Heart left ventricle (tissue), 16 donors: ENCODE measurements at places on chromosomes 6 and 20. TPM values are rescaled to one million over a fixed set of nuclear protein-coding genes. Genes with fewer than 3 reads are reported as not detected.

DNA sequence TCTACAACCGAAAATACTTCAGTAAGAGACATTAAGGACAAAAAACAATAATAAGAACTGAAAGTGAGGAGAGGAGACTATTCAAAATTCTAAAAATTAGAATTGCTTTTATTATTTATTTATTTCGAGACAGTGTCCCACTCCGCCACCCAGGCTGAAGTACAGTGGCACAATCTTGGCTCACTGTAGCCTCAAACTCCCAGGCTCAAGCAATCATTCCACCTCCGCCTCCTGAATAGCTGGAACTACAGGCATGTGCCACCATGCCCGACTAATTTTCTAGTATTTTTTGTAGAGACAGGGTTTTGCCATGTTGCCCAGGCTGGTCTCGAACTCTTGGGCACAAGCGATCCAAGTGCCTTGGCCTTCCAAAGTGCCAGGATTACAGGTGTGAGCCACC is 123.1 kb downstream of the RNGTT start:
- no peaks in the 10 kb centered on the region for H3K36me3 ChIP-seq
- no peaks in the 10 kb centered on the region for H3K27me3 ChIP-seq
- no peak for DNase-seq
- H3K27ac ChIP-seq = no peak overlapping the region
- H3K4me3 ChIP-seq = no peak overlapping the region
- H3K4me1 ChIP-seq = no peaks in the 10 kb centered on the region

- no peak for DNase-seq
- H3K36me3 ChIP-seq = no peaks in the 10 kb centered on the region
- no peaks in the 10 kb centered on the region for H3K27me3 ChIP-seq
- H3K4me1 ChIP-seq = no peaks in the 10 kb centered on the region
- no peak overlapping the region for H3K27ac ChIP-seq
- no peak overlapping the region for H3K4me3 ChIP-seq
Measured at GRCh38 chr20:14915356-14915755, 577.9 kb upstream of the FLRT3 start.

- H3K36me3 ChIP-seq = no peaks in the 10 kb centered on the region
- H3K27me3 ChIP-seq = no peaks in the 10 kb centered on the region
- no peak for DNase-seq
- H3K4me3 ChIP-seq = no peak overlapping the region
- no peak overlapping the region for H3K27ac ChIP-seq
Measured at GRCh38 chr6:90326404-90327057, 29.9 kb upstream of the BACH2 start.

DNA sequence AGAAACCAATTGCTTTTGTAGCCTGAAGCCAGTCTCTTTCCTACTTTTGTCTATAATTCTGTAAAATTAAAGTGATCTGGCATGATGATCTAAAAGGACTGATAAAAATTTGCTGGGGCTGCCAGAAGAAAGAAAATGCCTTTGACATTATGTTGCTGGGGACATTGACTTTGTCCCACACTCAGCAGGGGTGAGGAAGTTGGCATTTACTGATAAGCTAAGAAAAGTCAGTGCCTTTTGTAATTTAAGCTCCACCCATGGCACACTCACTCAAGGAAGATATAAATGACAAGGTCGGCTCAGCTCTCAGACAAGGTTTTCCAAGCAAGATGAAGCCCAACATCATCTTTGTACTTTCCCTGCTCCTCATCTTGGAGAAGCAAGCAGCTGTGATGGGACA is at the start of gene SEMG1:
Gene SEMG1, plus strand, starts transcription at position 309 of the 400 bp plus-strand sequence. Its CDS starts 21 bp downstream, at position 330.
- peaks cover 12% of the 10 kb centered on the region for H3K27me3 ChIP-seq
- no peak within 1 kb of the TSS for H3K4me3 ChIP-seq
- H3K27ac ChIP-seq = no peak within 1 kb of the TSS
- no peaks in the 10 kb centered on the region for H3K36me3 ChIP-seq

DNA sequence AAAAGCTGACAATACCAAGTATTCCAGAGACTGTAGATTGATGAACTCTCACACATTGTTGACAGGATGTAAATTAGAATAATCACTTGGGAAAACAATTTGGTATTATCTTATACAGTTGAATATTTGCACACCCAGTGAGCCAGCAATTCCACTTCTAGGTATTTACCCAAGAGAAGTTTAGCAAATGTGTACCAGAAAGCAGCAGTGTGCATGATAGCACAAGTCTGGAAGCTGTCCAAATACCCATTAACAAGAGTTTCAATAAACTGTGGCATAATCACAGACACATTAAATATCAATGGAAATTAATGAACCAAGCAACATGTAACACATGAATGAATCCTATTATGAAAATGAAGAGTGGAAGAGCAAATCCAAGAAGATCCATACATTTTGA is 233.6 kb downstream of the TPBG start:
- H3K27me3 ChIP-seq = no peaks in the 10 kb centered on the region
- no peak overlapping the region for H3K4me3 ChIP-seq
- no peaks in the 10 kb centered on the region for H3K36me3 ChIP-seq
- no peak overlapping the region for H3K27ac ChIP-seq
- DNase-seq = no peak

GRCh38 chr6:96899019-96899418 is 1.3 kb upstream of the NDUFAF4 start:
- no peak for DNase-seq
- peaks cover 3% of the 10 kb centered on the region for H3K4me1 ChIP-seq
- H3K4me3 ChIP-seq = peak overlapping the region; percentile 93

DNA sequence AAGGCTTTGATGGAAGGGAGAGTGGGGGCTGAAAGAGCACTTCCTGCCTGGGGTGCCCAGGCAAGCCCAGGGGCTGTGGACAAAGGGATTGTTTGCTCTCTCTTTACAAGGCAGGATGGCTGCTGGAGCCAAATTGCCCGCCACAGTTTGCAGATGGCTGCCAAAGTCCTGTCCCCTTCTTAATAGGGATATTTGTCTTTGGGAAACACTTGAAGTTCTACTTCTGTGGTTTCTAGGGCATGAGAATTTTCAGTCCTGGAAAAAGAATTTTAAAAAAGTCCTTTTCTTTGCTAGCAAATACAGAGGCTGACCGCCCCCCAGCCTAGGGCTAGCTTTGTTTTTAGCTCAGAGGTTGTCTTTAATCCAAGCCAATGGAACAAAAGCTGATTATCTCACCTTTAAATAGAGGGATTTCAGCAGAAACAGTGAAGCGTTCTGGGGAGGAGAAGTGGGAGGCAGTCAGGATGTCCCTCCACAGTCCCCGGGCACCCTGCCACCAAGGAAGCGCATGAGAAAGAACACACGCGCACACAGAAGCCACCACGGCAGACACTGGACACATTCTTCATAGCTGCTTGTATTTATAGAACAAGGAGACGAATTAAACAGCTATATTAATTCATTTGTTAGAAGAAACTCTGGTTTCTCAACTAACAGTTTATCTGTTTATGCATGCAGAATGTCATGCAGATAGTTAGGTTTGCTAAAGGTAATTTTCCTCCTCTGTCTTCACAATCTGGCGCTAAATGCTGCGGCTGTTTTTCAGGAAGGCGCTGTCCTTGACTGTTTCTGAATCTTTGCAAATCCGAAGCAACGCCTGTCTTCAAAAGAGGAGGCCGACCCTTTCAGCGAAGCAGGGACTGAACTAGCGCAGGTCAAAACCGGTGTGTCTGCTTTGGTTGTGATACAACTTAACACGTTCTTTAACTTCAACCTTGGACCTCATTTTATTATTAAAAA is 736.9 kb downstream of the QKI start:
- no peak overlapping the region for H3K4me3 ChIP-seq
- peaks cover 21% of the 10 kb centered on the region for H3K4me1 ChIP-seq
- H3K27ac ChIP-seq = peak overlapping the region; percentile 78
- no peaks in the 10 kb centered on the region for H3K27me3 ChIP-seq
- DNase-seq = no peak
- H3K36me3 ChIP-seq = no peaks in the 10 kb centered on the region

GRCh38 chr6:157328108-157328692 is 4.9 kb upstream of the TMEM242 start:
- peaks cover 33% of the 10 kb centered on the region for H3K4me1 ChIP-seq
- H3K4me3 ChIP-seq = no peak overlapping the region
- no peaks in the 10 kb centered on the region for H3K36me3 ChIP-seq
- peak overlapping the region; percentile 84 for H3K27ac ChIP-seq

- H3K27me3 ChIP-seq = peaks cover 16% of the 10 kb centered on the region
- H3K36me3 ChIP-seq = no peaks in the 10 kb centered on the region
- H3K4me1 ChIP-seq = no peaks in the 10 kb centered on the region
- H3K27ac ChIP-seq = no peak overlapping the region
- no peak for DNase-seq
Measured at GRCh38 chr6:28606424-28607391, 81.0 kb downstream of the GPX5 start.

DNA sequence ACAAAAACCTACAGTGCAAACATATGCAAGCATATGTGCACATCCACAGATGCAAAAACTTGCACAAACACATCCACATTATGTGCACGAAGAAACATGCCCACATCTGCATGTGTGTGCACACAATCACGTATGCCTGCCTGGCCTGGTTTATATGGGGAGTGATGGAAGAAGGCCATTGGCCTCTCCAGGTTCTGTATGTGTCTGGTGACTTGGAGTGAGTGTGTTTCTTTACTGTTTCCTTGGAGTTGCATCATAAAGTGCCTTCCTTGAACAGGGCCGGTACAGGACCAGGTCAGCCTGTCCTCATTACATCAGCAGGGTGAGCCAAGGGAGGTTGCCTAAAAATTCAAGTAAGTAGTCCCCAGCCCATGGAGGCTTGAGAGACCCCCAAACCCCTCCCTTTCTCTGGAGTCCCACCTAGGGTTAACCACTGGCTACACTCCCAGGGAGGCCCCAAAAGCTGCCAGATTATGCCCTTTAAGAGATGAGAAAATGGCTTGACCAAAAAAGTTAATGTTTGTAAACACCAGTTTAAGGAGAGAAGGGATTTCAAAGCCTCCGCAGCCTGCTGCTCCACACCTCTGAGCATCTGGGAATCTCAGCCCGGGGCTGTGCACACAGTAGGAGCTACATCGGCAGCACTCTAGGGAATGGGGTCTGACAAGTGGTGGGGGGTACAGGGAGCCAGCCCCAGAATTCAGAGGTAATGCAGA is 140.8 kb downstream of the VEGFA start:
- H3K4me1 ChIP-seq = no peaks in the 10 kb centered on the region
- H3K27ac ChIP-seq = no peak overlapping the region
- no peaks in the 10 kb centered on the region for H3K27me3 ChIP-seq
- DNase-seq = no peak
- H3K36me3 ChIP-seq = no peaks in the 10 kb centered on the region

DNA sequence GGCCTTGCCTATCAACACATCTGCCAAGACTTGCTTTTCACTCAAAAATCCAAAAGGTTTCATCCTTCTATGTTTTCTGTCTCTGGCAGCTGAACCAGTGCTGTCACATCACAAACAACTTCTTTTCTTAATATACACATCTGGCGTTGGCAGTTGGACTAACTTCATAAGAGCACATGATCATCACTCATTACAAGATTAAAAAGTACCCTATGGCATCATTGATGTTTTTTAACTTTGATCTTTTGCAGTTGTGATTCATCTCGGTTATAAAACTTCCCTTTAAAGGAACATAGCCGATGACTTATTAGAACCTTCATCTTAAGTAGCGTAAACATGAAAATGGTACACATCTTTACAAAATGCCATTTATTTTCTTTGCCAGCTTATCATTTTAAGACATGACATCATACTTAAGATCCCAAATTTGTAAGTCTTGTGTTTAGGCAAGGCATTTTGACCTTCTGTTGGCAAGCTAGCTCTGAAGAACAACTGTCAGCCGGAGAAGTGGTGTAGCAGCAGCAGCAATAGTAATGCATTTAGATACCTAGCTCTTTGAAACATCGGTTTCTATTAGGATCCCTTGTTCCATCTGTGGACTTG is 64.2 kb upstream of the SUPT3H start:
- no peak overlapping the region for H3K27ac ChIP-seq
- H3K27me3 ChIP-seq = no peaks in the 10 kb centered on the region
- H3K4me3 ChIP-seq = no peak overlapping the region

The GFRAL gene
- total RNA-seq = not detected

The ADGRF4 gene
- 0.06 TPM for total RNA-seq

The ADGB gene
- total RNA-seq = not detected

The ABHD16B gene
- total RNA-seq = not detected
